ELR (cell line): ENCODE measurements at places on chromosomes 4 and X.

DNA sequence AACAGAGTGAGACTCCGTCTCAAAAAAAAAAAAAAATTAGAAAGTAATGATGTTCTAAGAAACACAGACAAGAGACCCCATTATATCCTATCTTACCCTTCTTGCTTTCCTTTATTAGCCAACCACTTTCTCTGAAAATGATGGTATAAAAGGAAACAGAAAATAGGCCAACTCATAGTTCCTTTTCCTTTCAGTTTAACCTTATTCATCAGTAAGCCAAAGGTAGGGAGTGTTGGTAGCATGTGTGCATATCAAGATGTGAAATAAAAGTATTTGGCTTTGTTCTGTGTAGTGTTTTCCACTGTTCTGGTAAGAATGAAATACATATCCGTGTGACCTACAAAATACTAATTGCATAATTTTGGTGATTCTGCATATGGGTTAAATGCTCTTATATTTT lies 266.6 kb downstream of the ZNF674 start:
- no peak for DNase-seq

- DNase-seq = no peak
These were observed 473.2 kb upstream of the TECRL start for GRCh38 chr4:64882311-64883086.

DNA sequence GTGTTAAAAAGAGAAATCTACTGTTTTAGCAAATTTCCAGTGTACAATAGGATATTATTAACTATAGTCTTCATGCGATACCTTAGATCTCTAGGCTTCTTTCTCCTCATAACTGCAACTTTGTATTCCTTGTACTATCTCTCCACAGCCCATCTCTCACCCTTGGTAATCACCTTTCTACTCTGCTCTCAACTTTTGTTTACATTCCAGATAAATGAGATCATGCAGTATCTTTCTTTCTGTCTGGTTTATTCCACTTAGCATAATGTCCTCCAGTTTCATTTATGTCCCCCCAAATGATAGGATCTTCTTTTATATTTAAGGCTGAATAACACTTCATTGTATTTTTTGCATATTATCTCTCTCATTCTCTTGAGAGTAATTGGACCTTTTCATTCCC lies 165.5 kb downstream of the HS3ST1 start:
- DNase-seq = no peak

- peak; percentile 47 for DNase-seq
These were observed 87.7 kb upstream of the WWC2 start for GRCh38 chr4:183011213-183011907.

GRCh38 chrX:136170139-136170800 lies 22.9 kb downstream of the FHL1 start:
- DNase-seq = peak; percentile 62

DNA sequence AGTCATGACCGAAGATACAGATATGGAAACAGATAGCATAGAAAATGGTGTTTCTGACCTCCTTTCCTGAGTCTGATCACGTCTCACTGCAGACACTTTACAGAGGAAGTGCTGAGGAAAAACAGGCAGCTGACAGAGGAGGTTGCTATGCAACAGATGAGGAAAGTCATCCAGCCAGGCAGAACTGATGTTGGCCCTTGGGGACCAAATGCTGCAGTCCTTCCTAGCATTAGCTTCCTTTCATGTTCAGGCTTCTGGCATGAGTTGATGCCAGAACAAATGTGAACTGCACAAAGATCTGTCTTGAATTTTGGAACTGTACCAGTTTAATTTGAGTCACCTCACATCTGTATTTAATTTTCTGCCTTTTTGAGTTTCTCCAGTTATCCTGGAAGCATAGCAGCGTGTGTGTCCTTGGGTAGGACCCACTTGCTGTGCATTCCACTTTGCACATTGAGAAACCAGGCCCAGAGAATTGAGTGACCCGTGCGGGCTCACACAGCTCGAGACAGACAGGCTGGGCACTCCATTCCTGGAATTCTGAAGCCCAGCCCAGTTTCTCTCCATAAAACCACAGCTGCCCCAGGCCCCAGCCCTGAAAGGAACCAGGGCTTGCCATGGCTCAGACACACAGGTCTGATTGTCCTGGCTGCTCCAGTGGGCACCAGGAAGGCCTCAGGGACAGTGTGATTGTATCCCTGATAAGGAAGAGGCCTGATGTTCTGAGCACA lies 1.4 kb upstream of the MAGED1 start:
- DNase-seq = peak; percentile 8

GRCh38 chr4:8737075-8737474 lies 134.6 kb downstream of the HMX1 start:
- no peak for DNase-seq

DNA sequence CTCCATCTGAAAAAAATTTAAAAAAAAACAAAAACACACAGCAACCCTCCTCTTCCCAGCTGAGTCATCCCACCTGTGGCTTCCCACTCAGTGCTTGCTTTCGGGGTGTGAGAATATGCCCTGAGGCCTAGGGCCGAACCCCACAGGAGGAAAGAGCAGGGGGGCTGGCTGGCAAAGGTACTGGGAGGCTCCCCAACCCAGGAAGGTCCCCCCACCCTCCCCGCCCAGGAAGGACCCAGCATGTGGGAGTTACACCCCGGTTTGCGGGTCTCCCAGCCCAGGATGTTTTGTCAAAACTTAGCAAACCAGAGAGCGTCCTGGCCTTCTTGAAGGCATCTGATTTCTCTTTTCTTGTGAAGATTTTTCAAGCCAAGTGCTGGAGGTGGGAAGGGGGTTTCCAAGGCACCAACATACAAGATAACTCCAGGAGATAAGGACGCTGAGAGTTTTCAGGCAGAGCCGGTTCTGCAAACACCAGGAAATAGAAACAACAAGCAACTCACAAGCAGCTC lies 25.7 kb upstream of the CSF2RA start:
- peak; percentile 16 for DNase-seq

DNA sequence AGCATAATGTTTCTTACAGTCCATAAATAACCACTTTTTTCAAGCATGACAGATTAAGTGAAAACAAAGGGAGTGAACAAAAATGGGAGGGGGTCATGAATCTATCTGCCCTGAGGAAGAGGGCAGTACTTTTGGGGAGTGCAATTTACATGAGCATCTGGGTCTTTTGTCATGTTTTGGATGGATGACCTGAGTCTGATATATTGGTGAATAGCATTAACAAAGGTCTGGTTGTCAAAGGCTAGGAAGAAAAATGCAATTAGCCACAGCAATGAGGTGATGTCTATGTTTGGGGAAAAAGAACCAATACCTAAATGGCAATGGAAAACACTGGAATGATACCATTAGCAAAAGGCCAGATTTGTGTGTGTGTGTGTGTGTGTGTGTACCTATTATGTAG lies 15.1 kb upstream of the MAD2L1 start:
- DNase-seq = no peak

- no peak for DNase-seq
These were observed 106.8 kb downstream of the CLNK start for GRCh38 chr4:10577508-10578426.

DNA sequence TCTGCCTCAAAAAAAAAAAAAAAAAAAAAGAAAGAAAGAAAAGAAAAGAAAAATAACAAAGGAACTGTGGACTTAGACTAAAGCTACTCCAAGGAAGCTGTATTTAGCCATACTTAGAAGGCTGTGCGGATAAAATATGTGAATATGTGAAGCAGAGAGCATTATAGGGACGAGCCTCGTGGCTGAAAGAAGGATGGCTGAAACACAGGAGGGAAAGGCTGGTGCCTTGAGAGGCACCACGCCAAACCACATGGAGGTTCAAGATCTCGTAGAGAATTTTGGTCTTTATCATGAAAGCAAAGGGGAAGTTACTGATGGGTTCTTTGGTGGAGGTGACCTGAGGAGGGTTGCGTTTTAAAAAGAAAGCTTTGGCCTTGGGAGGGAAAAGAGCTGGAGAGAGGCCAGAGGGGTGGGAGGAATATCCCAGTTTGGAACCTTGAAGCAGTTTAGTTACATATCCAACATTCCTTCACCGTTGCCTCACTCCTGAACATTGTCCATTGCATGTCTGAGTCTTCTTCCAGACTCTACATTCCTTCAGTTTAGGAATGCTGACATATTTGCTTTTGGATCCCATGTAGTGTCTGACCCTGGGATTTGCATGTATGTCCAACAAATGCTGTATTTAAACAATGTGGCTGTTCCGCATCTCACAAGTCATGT lies 82.5 kb downstream of the CPE start:
- peak; percentile 17 for DNase-seq

GRCh38 chrX:148960060-148960459 lies 459.6 kb downstream of the AFF2 start:
- no peak for DNase-seq

GRCh38 chrX:128754130-128754529 lies 701.9 kb upstream of the ACTRT1 start:
- no peak for DNase-seq

DNA sequence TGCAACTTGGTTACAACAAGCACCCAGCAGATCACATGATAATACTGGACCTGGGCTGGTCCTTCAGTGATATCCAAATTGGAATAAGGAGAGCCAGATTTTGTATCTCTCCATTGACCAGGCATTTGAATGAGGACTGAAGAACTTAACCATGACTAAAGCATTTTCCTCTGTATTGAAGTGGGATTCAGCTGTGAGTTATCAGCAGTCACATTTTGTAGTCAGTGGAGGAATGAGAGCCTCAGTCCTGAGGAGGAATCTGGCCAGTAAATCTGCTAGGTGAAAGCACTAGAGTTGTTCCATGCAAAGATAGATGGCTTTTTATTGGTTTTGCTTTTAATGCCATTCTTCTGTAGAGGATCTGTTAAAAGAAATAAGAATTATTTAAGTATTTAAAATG lies 1506.0 kb downstream of the PCDH7 start:
- DNase-seq = no peak

GRCh38 chrX:10617999-10618351 lies 2.4 kb downstream of the MID1 start:
- DNase-seq = peak; percentile 83

- no peak for DNase-seq
These were observed 141.8 kb downstream of the JADE1 start for GRCh38 chr4:128951316-128951715.

GRCh38 chr4:156472624-156473023 lies 499.0 kb downstream of the PDGFC start:
- no peak for DNase-seq

DNA sequence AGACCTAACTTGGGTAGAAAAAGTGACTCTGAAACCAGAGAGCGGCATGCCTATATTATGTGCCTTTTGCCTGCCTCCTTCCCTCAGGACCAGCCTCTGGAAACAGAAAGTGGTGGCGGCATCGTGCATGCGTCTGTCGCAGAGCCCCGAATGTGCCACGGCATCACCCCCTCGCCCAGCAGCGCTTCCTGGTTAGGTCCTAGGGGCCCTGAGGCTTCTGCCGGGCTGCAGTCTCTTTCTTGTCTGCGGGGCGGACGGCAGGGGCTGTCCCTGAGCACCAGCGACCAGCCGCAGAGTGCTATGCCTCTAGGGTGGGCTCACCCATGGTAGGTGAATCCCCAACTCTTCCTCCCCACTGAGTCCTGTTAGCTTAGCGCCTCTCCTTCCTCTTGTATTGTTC lies 68.7 kb downstream of the VSIG4 start:
- no peak for DNase-seq

DNA sequence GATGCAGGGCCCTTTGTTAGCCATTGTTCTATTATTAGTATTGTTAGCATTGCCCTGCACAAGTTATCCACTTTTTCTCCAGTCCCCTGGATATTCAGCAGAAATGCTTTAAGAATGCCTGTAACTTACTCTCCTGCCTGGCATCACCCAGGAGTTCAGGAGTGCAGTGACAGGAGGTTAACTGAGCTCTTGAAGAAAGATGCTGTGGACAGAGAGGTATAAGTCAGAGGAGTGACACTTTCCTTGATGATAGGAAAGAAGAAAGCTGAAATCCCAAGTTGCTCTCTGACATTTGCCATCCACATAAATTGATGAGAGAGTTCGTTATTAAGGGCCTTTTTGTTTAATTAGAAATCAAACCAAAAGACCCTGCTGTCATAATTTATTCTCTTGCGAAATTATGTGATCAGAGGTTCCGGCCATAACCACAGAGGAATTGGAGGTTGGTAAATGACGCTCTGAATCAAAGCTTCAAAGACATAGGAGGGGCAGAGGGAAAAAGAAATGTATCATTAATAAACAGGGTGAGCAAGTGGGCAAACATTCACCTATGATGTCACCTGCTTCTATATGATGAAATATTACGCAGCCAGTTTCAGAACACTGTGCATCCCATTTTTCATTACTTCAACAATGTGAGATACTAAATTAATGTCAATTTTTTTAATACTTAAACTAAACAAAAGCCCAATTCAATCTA lies 230.2 kb upstream of the JADE1 start:
- no peak for DNase-seq

GRCh38 chr4:93865650-93866049 lies 37.1 kb downstream of the ATOH1 start:
- no peak for DNase-seq

DNA sequence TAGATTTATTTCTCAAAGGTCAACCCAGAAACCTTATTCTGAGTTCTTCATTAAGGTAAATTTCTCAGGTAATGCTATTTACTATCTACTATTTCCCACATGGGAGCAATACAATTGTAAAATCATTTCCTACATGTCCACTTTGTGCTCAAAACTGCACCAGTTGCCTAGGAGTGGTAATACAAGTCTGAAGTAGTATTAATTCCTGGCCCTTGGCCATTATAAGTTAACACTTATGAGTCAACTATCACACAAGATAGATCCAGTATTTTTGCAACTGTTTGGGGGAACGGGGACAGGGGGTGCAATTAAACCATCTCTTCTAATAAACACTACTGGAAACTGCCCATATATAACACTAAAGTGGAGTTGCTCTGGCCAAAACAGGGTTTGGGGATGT lies 48.9 kb downstream of the ACSL4 start:
- DNase-seq = no peak

DNA sequence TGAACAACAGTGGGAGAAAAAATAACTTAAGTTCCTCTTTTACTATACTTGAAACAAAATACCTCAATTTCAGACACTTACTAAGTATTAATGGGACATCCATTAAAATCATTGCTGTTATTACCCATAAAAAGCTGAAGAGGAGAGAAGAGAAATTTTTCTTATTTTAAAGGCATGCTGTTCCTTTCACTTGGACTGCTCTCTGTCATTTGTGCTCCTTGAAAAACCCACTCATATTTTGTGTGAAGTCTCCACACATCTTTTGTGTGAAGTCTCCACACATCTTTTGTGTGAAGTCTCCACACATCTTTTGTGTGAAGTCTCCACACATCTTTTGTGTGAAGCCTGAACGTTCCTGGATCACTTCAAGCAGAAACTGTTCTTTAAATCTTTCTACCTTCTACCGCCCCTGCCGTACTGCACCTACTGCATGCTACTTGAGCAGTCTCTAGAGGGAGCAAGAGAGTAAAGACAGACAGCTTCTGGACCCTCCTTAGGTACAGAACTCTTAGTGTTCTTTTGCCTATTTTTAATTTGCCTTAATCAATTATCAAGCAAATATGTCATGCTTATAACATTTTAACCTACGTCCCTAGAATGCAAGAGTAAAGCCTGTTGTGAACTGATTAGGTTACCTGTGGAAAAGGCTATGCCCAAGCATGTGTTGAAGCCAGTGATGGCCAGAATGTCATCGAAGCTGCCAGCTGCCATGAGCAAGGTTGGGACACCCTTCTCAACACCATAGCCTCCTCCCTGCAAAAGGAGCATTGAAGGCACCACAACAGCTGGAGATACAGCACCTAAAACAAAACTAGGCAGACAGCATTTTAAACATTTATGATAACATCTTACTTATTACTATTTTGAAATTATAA lies 27.1 kb upstream of the SLC9B1 start:
- DNase-seq = peak; percentile 67
